Spinal cord (tissue), 10 donors: ENCODE measurements at places on chromosomes 12 and 14. TPM values are rescaled to one million over a fixed set of nuclear protein-coding genes. Genes with fewer than 3 reads are reported as not detected.

Gene PLBD1
- 28.6 TPM for total RNA-seq

Gene HOXC12
- 2.3 TPM for total RNA-seq

Gene SP7
- total RNA-seq, result 0.30 TPM

Gene TMX1
- 28.2 TPM for total RNA-seq

Gene APOF
- not detected for total RNA-seq

Gene LTBR
- total RNA-seq, result 6.8 TPM

Gene EXOC3L4
- total RNA-seq, result 0.50 TPM

Gene RPS6KL1
- 15.9 TPM for total RNA-seq

Gene RNF31
- total RNA-seq, result 17.8 TPM

Gene KRT72
- total RNA-seq, result 0.10 TPM

Gene ATP6V1D
- total RNA-seq, result 141 TPM

Gene MRPL51
- 45.4 TPM for total RNA-seq

Gene GPR65
- 2.0 TPM for total RNA-seq

Gene ABHD12B
- total RNA-seq, result 0.59 TPM

Gene TAMALIN
- total RNA-seq, result 27.1 TPM

Gene EID3
- total RNA-seq, result 6.5 TPM

Gene EML1
- total RNA-seq, result 38.1 TPM

Gene OR6C2
- not detected for total RNA-seq

Gene NRXN3
- total RNA-seq, result 21.9 TPM

Gene ADSS1
- total RNA-seq, result 20.8 TPM

Gene ANG
- total RNA-seq, result 6.0 TPM

Gene GPR162
- total RNA-seq, result 43.4 TPM

Gene ACRBP
- 3.9 TPM for total RNA-seq

Gene C12orf57
- total RNA-seq, result 108 TPM

Gene PFDN5
- total RNA-seq, result 381 TPM

Gene IQSEC3
- 13.6 TPM for total RNA-seq

Gene NIN
- 42.3 TPM for total RNA-seq

Gene BCL7A
- 21.6 TPM for total RNA-seq

Gene IL31
- not detected for total RNA-seq

Gene HOXC5
- 2.4 TPM for total RNA-seq

Gene DDX55
- 19.5 TPM for total RNA-seq

Gene POTEG
- not detected for total RNA-seq

Gene NOC4L
- 7.9 TPM for total RNA-seq

Gene FOXN4
- total RNA-seq, result not detected

Gene FGD6
- total RNA-seq, result 23.5 TPM

Gene C12orf60
- total RNA-seq, result 7.2 TPM

Gene FOXM1
- total RNA-seq, result 10.1 TPM

Gene AREL1
- total RNA-seq, result 43.2 TPM

Gene ETFBKMT
- total RNA-seq, result 5.9 TPM

Gene KRT75
- not detected for total RNA-seq

Gene SPTSSA
- total RNA-seq, result 10.0 TPM

Gene MFAP5
- total RNA-seq, result 138 TPM

Gene COX8C
- total RNA-seq, result not detected

Gene KRT7
- 0.33 TPM for total RNA-seq

Gene SRGAP1
- total RNA-seq, result 14.4 TPM

Gene CACNA1C
- 14.8 TPM for total RNA-seq

Gene RNFT2
- total RNA-seq, result 15.3 TPM
